ENCODE measurements at places on chromosomes 12 and 14.

DNA sequence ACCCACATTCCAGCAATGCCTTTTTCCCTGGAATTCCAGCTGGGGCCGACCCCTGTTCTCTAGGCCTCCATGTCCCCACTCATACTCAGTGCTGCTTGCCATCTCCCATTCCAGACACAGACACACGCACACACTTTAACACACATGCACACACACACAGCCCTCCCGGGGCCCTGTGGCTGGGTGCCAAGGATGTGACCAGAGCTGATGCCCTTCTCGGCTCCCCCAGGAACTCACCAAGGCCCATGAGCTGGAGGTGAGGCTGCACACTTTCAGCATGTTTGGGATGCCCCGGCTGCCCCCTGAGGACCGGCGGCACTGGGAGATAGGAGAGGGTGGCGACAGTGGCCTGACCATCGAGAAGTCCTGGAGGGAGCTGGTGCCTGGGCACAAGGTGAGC lies 4.3 kb downstream of the PLEKHG6 start:
- ATAC-seq = no peak

- ATAC-seq = no peak
These were observed 15.4 kb upstream of the NIN start for GRCh38 chr14:50846226-50846880.

DNA sequence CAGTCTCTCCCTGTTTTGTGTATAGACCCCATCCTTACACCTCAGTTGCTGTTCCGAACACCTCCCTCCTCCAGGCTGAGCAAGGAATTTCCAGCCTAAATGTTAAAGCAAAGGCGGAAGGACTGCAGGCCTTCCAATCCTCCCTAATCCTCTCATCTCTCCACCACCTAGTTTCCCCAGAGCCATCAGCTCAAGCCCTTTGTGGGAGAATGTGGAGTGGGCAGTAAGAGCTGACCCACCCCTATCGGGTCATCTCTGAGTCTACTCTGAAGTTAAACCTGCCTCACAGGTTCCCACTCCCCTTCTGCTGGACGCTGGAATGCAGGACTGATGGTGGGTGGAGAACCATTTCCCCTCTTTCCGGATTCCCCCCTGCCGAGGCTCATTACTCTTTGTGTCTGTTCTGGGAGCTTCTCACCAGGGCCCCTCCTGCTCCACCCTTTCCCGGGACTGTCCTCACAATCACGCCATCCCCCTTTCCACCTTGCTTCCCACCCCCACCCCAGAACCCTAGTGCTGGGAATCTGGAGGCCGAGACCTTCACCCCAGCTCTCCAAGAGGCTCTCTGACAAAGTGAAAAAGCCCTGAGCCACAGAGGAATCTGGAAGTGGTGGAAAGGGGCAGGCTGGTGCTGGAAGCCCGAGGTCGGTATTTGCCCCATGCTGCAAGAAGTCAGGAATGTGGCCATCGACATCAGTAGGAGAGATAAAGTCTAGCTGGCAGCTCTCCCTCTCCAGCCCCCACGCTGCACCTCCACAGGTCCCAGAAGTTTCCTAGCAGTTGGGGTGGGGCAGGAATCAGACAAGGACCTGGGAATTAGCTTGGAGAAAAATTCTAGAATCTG lies 3.3 kb upstream of the KRT18 start:
- ATAC-seq = no peak

DNA sequence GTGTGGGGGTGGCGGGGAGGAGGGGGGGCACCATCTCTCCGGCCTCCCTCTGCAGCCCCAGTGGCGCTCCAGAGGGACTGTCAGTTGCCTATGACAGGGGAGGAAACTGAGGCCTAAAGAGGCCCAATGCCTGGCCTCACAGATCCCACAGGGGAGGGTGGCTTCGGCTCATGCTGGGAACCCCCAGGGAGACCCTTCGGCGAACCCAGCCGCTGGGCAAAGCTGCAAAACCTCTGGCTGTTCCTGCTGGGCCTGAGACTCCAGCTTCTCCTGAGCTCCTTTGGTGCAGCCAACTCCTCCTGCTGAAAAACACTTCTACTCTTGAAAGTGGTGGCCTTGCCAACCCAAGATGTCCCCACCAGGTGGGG lies 170.1 kb upstream of the RTL1 start:
- no peak for ATAC-seq

- ATAC-seq = no peak
These were observed 173.0 kb upstream of the E2F7 start for GRCh38 chr12:77238335-77238734.

DNA sequence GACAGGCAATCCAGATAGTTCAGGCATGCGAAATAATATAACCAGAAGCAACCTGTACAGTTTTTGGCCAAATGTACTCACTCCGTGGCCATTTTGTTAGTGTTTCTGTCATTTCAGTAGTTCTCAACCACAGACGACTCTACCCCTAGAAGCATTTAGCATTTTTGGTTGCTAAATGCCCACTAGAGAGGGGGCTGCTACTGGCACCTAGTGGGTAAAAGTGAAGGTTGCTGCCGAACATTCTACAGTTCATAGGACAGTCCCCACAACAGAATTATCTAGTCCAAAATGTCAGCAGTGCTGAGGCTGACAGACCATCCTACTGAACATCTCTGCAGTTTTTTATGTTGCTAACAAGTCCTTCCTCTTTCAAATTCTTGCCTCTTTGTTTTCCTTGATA lies 107.4 kb downstream of the TSHR start:
- no peak for ATAC-seq

- no peak for ATAC-seq
These were observed 89.2 kb downstream of the PRMT8 start for GRCh38 chr12:3580094-3580749.

Data from gastroesophageal sphincter (tissue), 4 donors.